ENCODE measurements at places on chromosomes 5 and 9.

GRCh38 chr9:106731910-106732309, 131.1 kb upstream of the ZNF462 start:
- peak; percentile 52 for DNase-seq

- DNase-seq, result no peak
Measured at GRCh38 chr5:139492700-139493192, 10.2 kb upstream of the STING1 start.

- DNase-seq, result no peak
Measured at GRCh38 chr9:118008246-118008645, 304.0 kb downstream of the TLR4 start.

DNA sequence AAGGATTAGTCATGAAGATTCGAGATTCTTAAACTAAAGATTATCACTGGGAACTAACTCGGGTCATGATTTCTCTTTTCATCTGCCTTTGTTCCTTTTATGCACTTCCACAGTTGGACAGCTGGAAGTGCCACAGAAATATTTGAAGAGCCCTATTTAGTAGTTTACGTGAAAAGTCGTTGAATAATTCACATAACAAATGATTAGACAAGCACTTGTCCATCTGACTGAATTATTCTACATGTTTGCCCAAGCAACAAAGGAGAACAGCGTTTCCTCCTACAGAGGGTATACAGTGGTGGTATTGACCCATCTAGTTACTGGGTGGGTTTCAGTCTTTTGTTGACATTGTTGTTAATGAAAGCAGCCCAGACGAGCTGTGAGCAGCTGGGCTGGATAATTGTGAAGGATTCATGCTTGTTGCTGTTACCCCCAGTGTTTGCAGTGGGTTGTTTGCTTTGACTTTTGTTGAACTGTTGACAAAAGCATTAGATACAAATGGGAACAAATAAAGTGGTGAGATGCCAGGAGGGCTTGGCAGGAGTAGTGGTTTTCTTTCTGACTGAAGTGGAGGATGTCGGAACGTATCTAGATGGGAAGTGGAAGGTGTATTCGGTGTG, 96.2 kb downstream of the TLE4 start:
- peak; percentile 13 for DNase-seq

GRCh38 chr5:37900692-37901091, 60.9 kb upstream of the GDNF start:
- DNase-seq, result no peak
